Right kidney (tissue), 9 donors: ENCODE measurements at places on chromosomes 11 and 22.

DNA sequence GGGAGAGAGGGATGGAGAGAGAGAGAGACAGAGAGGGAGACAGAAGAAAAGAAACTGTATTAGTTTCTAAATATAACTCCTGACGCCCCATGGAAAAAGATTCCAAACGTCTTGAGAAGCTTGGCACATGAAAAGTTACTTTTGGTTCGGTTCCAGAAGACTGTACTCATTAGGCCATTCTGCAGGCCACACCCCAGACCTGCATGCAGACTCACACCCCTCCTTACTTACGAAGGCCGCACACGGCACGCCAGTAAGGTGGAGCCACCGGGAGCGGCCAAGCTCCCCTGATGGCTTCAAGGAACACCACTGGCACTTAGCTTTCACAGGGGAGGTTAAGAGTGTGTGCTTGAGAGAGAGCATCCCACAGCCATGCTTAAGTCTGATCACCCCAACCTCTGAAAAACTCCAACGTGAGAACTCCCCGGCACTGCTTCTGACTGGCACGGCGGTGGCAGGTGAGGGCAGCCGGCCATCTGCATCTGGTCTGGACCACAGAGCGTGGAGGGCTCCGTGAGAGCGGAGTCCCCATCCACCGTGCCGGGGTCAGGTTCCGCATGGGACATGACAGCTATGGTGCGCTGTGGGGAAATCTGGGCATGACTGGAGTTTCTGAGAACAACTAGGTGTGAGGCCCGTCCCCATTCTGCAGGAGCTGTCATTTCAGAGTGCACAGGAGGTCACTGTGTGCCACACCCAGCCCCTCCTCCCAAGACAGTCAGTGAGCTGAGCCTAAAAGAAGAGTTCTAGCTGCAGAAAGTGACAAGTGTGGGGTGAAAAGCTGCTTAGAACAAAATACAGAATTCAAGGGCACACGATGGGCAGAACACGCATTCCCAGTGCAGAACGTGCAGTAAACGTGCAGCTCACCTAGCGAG lies 62.4 kb downstream of the MYH9 start:
- DNase-seq, result no peak

- DNase-seq, result no peak
These were observed 7.5 kb upstream of the MIEF1 start for GRCh38 chr22:39494471-39495120.

DNA sequence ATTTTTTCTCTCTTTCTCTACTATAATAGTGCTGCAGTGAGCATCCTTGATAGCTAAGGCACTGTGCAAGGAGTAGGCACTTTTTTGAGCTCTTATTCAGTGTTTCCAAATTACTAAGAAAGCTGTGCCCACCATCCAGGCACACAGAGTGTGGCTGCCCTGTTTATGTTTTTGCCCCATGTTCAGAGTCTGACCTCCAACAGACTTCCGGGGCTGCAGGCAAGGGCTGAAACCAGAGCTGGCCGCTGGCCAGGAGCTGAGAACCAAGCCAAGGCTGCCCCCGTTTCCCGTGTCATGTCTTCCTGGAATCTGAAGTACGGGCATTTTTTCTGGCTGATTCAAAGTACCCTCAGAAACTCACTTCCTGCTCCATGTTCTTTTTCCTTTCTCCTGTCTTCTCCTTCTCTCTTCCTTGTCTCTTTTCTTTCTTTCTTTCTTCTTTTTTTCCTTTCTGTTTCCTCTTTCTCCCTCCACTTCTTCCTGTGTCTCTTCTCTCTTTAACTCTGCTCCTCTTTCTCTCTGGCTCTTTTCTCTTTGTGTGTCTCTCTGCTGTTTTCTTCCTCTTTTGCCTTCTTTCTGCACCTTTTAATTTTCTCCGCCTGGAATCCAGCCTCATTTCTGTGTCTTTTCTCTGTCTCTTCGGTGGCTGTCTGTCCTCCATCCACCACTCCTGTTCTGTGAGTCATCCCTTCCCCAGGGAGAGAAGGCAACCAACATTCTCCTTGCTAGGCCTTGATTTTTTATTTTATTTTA lies 17.0 kb upstream of the KCTD14 start:
- peak; percentile 57 for DNase-seq

DNA sequence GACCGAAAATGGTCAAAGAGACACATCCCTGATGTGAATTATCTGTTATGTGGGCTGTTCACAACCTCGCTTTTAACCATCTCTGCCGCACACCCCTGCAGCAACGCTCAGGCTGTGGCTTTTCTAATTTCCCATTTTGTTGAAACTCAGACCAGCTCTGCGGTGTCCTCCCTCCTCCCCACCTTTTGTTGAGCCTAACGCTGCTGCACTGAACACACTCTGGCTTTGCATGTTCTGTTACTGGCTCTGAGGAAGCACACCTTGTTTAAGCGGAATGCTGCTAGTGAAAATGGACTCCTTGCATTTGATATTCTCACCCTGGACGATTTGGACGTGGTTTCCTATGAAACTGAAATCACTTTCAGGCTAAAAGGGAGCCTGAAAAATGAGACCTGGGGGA lies 198.5 kb upstream of the MTNR1B start:
- DNase-seq, result no peak

- no peak for DNase-seq
These were observed 14.0 kb downstream of the P4HA3 start for GRCh38 chr11:74297484-74297883.

DNA sequence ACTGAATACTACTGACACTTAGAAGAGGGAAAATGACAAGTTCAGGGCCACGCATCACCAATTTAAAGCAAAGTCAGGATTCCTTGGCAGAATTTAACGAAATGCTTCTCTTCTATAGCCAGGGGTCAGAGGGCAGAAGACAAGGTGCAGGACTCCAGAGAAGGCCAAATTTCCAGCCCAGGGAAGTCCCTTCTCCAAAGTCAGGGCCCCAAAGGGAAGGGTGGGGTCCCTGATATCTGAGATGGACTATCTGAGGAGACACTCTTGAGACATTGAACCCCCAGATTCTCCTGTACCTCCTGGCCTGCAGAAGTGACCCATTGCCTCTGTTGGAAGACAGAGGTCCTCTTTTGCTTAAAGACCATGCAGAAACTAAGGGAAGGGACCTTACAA lies 91.2 kb downstream of the RPS6KA4 start:
- DNase-seq, result no peak

DNA sequence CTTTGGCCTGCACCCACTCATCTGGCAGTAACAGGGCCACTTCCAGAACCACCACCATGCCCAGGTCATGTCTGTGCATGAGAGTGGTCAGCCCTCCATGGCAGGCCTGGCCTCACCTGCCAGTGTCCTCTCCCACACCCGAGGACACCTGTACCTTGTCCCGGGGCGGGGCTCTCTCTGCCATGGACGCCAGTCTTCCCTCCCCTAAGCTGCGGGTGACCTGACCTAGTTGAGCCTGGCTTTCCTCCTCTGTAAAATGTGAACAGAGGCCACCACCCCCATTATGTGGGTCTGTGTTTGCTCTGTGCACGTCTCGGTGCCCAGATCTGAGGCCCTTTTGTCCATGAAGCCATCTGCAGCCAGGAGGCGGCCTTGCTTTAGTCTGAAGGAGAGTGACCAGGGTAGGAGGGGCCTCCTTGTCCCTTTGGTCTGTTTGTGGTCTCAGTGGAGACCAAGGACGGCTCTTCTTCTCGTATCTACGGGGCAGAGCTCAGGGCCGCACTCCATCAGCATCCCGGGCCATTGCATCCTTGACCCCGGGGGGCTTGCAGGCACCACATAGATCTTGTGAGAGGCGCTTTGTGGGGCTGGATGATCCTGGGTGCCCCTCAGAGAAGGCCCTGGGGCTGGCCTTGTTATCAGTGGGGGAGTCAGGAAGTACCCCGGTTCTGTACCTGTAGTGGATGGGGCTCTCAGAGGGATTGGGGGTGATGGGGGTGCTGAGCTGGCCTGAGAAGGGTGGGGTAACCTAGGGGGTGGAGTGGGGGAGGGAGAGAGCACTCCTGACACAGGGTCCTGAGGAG lies 121.6 kb downstream of the KCNQ1 start:
- DNase-seq, result no peak

- no peak for DNase-seq
These were observed 9.1 kb downstream of the MMP10 start for GRCh38 chr11:102771351-102771750.

DNA sequence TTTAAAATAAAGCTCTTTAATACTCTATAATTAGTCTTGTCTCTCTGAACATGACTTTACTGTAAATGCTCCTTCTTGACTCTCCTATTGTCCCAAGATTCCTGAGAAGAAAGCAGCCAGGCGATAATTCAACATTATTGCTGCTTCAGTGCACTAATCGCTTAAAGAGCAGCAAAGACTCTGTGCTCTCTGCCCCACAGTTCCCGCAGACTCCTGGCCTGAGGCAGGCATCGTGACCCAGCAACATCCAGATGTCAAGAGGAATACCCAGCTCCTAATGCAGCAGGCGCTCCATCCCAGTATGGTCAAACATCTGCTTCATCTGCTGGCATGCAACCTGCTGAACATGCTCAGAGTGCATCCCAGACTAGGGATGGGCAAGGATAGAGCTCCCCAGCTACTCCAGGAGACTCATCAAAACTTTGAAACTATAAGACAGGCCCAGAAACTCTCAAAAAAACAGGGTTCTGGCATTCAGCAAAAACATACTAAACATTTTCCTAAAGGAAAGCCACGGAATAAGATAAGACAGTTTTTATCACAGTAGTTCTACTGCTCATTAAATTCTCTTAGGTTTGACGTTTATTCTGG lies 270.0 kb downstream of the SOX6 start:
- DNase-seq, result no peak

DNA sequence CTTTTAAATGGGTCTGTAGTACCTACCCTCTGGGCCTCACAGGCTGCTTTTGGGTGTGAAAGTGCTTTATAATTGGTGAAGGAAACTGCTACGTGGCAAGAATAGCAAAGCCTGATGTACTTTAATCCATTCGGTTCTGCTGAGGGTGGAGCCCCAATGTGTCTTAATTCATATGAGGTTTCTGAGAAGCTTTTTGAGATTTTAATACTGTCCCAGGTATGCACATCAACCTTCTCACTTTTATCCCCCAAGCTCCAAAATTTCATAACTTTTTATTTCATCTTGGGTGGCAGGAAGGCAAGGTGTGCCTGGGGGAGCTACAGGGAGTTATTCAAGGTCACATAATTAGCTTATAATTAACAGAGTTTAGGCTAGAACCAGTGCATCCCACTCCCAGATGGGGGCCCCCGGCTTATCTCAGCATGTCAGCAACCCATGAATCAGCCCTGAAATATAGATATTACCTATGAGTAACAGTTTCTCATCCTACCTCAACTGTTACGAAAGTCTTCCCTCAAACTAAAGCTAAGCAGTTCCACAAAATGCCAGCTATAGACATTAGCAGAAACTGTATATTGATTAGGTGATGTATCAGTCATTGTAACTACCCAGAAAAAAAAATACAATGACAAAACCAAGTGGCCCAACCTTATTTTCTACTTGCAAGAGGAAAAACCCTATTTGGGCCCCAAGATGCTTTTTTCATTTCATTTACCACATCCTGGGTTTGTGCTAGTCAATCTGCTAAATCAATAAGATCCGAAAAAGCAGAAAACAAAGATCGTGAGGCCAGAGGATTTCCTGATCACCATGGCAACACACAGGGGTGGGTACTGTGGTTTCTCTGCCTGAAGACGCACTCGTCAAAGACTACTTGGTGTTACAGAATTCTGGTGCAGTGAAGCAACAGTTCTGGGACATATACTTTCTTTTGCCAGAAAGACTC lies 26.7 kb downstream of the CD44 start:
- DNase-seq, result no peak

DNA sequence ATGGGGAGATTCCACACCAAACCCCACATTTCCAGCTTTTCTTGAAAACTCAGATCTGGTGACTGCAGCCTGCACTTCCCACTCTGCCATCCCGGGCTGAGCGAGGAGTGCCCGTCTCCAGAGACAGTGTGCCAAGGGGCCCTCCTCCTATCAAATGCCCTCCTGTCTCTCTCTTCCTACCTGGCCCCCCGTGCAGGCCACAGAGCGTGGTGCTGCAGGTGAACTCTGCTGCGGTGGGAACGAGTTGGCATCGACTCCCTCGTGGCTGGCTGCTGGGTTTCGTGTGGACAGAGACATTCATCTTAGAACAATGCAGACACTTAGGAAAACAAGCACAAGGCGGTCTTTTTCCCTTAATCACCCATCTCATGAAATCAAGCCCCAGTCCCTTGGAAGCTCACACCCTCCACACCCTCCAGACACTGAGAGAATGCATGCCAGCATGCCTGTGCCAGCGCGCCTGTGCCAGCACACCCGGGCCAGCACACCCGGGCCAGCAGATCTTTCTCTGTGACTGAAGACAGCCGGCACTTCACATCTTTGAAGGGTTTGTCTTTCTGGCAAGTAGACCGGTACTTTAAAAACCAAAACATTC lies 65.0 kb downstream of the PARVB start:
- DNase-seq, result no peak

DNA sequence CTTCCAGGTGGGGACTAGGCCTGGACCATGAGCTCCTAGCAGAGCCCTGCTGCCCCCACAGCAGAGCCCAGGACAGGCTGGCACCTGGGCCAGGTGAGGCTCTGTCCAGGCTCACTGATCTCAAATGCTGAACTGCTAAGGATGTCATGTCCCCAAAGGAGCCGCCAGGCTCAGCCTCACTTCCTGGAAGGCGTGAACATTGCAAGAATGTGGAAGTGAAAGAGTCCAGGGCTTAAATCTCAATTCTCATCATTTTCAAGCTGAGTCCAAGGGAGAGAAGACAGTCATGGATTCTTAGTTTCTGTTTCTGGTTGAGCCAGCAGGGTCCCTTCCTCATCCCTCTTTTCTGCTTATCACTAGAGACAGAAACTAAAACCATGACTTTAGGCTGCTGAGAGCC lies 5.0 kb downstream of the ASCL2 start:
- no peak for DNase-seq

GRCh38 chr22:38572065-38572464 lies 2.1 kb upstream of the DMC1 start:
- DNase-seq, result no peak

DNA sequence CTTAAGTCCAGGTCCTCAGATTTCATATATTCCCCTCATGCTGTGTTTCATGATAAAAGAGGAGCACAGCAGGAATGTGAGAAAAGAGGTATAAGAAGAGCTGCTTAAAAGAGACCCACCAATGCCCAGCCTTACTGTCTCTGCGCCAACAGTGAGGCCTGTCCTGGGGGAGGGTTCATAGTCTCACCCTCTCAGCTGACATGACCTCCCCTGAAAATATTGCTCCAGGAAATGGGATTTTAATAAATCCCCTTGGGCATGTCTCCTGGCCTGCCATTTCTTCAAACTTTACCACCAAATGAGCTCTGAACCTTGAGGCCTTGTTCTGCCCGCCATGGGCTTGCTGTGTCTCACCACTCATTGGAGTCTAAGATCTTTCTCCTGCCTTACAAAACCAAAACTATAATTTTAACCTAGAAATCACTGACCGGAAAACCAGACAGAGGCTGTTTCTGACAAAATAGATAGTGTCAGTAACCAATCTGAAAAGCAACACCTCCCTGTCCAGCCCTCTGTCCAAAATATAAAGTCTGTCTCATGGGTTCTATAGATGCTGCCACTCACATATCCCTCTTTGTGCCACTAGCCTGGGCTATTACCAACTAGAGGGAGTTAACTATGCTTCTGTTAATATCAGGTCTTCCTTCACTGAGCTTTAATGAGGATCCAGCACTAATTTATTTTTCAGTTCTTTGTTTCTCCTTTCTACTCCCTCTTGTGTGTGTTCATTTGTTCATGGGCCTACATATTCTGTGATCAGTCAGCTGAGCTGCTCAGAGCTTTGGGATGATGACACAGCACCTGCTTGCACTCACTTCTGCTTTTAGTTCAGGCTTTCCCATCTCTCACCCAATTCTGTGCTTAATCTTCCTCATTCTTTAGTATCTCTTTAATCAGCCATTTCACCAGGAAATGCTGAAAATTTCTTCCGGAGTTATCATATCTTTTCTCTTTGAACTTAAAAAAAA lies at the start of gene OR2AG2:
TSS of gene OR2AG2 (minus strand) at position 51 of the 968 bp plus-strand sequence. CDS start 3,019 bp downstream, outside the sequence.
- DNase-seq, result no peak

- no peak for DNase-seq
These were observed 58.1 kb downstream of the SNX19 start for GRCh38 chr11:130858215-130858614.

- DNase-seq, result peak; percentile 37
These were observed 38.7 kb upstream of the RCN1 start for GRCh38 chr11:32052215-32052614.
